MV-4-11 (cell line): ENCODE measurements at places on chromosomes 1 and 21.

DNA sequence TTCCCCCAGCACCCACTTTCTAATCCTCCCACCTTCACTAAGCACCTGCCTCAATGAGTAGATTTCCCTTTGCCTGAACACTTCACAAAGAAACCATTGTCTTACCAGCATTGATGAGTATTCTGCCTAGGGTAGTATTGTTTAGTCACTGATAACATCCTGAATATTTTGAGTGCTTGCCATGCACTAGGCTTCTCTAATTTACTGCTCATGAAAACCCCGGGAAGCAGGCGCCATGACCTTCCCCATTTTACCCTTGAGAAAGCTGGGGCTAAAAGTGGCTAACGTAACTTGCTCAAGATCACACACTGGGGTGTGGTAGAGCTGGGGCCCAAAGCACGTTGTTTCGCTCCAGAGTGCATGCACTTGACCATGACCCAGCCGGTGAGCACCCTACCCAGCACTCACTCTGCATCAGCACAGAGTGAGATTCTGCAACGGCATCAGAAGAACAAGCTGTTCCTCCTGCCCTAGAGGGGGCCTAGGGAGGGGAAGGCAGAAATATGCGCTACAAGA lies 10.6 kb upstream of the F3 start:
- no peak for DNase-seq

GRCh38 chr1:64750092-64750491 lies 5.2 kb downstream of the RAVER2 start:
- DNase-seq, result no peak

DNA sequence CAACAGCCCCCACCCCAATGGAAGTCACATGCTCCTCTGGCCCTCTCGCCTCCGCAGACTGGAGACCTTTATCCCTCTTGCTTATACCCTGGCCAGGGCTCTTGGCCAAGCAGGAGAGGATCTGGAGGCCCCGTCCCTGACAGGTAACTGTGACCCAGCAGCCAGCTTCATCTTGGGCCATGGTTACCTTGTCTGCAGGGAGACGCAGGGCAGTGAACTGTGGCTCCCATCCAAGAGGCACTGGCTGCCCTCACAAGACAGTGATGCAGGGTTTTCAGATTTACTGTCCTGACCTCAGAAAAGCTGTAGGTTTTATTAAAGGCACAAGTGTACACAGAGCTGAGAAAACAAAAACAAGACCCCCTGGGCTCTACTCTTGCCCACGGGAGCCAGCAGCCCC lies 96.7 kb upstream of the KLHDC7A start:
- no peak for DNase-seq

DNA sequence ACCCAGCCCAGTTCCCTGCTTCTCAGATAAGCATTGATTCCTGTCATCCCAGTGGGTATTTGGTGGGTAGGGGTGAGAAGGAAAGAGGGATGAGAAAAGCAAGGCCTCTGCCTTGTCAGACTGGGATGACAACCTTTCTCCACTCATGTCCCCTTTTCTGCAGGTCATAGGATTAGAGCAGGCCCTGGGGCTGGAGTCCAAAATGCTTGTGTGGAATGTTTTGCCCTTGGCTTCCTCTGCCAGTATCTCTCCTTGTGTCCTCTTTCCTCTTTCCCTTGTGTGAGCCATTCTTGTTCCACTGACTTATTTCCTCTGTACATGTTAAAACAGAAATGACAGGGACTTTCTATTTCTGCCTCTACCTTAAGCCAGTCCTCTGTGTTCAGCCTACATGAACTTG lies 4.1 kb downstream of the ATP2B4 start:
- no peak for DNase-seq

DNA sequence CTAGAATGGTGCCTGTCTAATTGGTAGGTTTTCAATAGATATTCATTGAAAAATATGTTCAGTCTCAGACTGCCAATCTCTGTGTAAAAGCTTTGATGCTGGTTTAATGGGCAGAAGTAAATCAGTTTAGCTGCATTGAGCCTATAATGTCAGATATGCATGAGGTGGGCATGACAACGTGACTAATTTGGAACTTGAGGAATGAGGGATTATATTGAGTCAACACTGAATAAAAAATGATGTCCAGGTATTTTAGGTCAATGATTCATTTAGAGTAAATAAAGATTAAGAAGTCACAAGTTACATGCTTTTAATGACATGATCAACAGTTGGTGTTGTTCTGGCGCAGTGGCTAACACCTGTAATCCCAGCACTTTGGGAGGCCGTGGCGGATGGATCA lies 3.0 kb downstream of the WDR3 start:
- DNase-seq, result no peak

DNA sequence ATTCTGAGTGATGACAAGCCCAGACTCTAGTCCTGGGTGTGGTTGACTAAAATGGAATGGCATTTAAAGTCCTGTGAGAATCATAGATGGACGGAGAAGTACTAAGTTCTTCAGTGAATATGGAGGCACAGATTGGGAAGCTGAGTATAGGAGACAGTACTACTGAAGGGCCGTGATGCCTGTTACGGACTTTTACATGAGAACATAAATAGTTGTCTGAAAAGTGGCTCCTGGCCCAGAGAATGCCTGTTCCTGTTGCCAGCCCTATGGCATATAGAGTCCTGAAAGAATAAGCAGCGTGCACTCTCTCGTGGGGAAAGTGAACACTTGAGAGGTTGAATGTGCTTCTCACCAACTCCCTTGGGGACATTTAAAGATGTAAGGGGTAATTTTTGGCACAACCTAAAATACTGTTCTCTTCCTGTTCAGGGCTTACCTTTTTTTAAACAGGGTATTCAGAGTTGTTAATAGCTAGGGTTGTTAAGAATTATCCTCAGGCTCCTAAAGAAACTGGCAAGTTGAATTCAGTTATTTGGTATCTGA lies 20.4 kb downstream of the CCT8 start:
- no peak for DNase-seq

DNA sequence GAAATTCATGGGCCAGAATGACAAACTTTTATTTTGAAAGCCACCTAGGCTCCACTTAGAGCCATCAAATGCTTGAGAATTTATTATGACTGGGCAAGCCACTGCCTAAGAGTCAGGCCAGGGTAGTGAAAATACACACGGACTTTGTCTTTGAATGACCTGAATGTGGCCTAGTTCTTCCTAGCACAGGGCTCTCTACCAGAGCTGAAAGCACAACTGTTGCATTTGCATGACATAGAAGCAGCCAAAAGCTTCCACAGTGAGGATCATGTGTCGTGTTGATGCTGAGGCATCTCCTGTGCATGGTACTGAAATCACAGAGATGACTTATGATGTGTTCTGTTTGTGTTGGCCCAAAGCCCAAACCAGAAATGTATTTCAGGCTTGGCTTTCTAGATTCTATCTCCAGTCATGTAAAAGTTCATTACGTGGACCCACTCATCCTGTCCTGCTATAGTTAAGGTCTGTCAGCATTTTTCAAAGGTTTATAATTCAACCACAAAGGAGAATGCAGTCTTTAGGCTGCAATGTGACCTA lies 164.0 kb upstream of the UBE2U start:
- no peak for DNase-seq

GRCh38 chr1:8676072-8676471 lies 141.4 kb downstream of the RERE start:
- no peak for DNase-seq

DNA sequence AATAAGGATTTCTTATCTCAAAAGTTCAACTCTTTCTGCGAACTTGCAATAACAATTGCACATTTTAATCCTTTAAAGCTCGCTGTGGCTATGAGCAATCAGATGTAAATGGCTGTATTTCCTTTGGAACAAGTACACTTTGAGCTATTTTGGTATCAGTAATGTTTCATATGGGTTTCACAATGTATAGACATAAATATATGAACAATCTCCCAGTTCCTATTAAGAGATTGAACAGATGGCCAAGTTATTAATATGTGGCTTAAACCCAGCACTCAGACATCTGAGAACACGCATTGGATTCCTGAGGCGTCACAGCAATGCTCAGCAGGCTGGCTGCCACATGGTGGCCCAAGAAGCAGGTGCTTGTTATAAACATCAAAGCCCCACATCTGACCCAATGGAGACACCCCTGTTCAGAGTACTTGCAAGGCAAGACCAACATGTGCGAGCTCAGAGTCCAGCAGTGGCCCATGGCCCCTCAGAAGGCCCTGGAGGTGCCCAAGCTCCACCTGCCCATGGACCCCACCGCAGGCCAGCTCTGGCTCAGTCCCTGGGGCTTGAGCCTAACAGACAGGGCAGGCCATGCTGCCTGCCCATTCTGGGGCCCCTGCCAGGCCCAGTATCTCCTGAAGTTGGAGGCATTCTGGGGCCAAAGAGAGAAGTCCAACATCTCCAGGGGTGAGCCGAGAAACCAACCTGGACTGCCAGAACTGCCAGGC lies 23.7 kb downstream of the PSMG1 start:
- DNase-seq, result peak; percentile 91

DNA sequence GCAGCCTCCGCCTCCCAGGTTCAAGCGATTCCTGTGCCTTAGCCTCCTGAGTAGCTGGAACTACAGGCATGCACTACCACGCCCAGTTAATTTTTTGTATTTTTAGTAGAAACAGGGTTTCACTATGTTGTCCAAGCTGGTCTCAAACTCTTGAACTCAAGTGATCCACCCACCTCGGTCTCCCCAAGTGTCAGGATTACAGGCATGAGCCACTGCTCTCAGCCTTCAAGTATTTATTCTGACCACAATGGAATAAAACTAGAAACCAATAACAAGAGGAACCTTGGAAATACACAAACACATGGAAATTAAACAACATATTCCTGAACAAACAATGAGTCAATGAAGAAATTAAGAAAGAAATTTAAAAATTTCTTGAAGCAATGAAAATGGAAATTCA lies 32.7 kb upstream of the DR1 start:
- no peak for DNase-seq

DNA sequence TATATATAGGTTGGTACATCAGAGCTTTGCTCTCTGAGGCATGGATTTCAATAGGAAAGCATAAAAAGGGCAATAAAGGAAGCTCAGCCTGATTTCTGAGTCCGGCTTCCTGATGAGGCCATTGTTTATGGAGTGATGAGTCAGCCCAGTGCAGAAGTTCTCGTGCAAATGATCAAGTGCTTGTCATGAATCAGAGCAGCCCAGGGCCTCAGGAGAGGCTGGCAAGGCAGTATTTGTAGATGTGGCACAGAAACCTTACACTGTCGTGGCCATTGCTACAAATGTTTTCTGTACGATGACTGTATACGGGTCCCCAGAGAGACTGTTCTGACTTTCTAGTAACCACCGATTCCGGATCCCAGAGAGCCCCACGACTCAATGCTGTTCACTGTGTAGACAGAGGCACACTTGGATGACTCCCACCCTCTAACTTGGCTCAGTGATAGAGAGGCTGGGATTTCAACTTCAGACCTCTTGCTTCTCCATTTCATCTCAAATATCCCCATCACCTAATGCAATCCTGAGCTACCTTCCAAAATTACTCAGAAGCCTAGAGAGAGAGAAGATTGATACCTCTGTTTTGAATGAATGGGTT lies 26.8 kb downstream of the UMODL1 start:
- peak; percentile 84 for DNase-seq

GRCh38 chr1:156860113-156860627 lies 495 bp upstream of the NTRK1 start:
- DNase-seq, result peak; percentile 13

GRCh38 chr1:62356257-62356835 lies 37.1 kb upstream of the KANK4 start:
- DNase-seq, result peak; percentile 84

GRCh38 chr1:84672080-84672854 lies 18.0 kb downstream of the SSX2IP start:
- DNase-seq, result no peak

GRCh38 chr1:206992790-206993189 lies 22.5 kb upstream of the FCAMR start:
- no peak for DNase-seq

DNA sequence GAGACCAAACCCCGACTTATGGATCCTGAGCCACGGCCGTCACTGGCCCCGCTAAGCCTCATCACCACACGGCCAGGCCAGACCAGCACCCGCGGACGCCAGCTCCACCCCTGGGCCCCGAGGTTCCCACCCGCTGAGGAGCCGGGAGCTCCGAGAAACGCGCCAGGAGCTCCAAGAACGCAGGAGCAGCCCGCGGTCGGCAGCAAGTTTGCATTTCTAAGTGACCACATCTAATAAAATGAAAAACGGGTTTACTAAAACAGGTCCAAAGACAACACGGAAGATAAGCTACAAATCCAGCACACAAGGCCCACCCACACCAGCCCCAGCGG lies 8.1 kb upstream of the C1QTNF12 start:
- no peak for DNase-seq

GRCh38 chr1:70836456-70836855 lies 211.2 kb downstream of the PTGER3 start:
- no peak for DNase-seq

DNA sequence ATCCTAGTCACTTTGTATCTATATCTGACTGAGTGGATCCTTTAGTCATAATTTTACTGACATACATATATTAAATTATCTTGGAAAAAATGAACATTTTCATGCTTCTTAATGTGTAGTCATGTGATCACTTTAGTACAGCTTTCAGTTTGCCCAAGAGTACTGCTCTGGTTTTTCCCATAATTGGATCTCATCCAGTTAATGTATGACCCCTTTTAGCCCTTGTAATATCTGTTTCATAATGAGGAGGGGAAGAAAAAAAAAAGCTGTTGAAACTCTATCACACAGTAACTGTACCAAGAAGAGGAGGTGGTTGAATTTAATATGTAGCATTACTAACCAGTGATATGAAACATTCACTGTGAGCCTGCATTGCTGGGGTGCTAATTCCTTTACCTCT lies 328.7 kb downstream of the PTPRC start:
- peak; percentile 11 for DNase-seq

- no peak for DNase-seq
Measured at GRCh38 chr21:44752671-44753235, 41.4 kb upstream of the TSPEAR start.

- no peak for DNase-seq
Measured at GRCh38 chr21:29430030-29430429, 131.3 kb downstream of the BACH1 start.

DNA sequence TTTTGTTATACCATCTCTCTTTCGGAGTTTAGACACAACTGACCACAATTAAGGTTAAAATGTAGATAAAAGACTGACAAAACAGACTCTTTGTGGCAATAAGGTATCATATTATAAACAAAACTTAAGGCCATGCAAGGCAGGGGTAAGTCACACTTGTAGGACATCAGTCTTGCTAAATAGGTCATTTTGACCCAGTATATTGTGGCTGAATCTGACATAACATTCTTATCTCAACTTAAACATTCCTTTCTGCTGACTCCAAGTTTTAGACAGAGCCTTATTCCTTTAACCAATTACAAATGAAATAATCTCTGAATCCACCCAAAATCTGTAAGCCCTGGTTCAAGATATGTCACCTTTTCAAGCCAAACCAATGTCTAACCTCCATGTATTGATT lies 733.4 kb upstream of the B3GALT2 start:
- DNase-seq, result no peak
